Fibroblast of lung (primary cell): ENCODE measurements at places on chromosomes 3 and 15.

- no peak for DNase-seq
These were observed 542.6 kb downstream of the ZBBX start for GRCh38 chr3:166837535-166837934.

DNA sequence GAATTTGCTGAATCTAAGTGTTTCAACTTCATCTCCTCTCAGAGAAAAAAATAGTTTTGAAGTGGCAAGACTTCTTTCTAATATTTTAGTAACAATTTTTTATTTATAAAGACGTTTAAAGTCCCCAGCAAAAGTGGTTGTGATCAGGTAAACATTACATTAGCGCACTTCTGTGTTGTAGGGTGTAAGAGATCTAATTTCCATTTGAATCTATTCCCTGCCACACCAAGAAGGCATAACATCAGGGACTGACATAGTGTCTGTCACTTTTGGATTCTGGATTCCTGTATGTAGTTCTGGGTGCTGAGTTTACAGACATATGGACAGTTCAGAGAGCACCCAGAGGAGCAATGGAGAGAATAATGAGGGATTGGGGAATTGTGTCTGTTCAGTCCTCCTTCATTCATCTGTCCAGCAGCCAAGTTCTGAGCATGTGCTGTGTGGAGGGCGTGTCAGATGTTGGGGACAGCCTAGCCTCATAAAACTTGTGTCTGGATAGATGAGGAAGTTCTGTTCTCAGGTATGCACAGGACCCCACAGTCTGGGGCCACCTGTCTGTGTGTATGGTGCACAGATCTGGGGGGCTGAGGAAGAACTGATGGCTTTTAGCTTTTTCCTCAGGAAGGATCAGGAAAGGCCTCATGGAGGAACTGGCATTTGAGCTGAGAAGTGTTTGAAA is 65.6 kb downstream of the MAP2K5 start:
- no peak for DNase-seq

GRCh38 chr3:63043631-63044030 is 168.4 kb upstream of the CADPS start:
- no peak for DNase-seq

GRCh38 chr3:155688481-155688880 is 56.4 kb downstream of the PLCH1 start:
- no peak for DNase-seq

DNA sequence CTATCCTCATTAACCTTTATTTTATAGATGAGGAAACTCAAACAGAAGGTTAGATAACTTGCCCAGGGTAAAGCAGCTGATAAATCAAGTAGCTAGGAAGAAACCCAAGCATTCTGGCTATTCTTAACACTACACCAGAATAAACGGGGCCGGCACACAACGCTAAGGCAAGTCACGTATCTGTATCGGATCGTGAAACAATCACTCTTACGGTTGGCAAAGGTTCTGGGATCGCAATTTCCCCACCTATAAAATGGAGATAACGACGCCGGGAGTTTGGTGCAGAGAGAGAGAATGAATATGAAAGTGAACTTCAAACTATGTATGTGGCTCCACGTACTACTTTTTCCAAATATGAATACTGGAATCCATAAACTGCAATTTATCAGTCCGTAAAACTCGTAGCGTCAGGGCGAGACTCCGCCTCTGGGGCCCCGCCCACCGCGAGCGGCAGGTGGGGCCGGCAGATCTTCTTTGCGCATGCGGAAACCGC is 252 bp upstream of the ARMC8 start:
- peak; percentile 80 for DNase-seq
